ENCODE measurements at places on chromosomes 6 and 20. TPM values are rescaled to one million over a fixed set of nuclear protein-coding genes. Genes with fewer than 3 reads are reported as not detected.

- DNase-seq: peak; percentile 57
Measured at GRCh38 chr6:155850408-155850841, 394.8 kb upstream of the NOX3 start.

- peak; percentile 74 for DNase-seq
Measured at GRCh38 chr20:25195014-25195961, at the start of gene ENTPD6. Gene ENTPD6, plus strand, starts transcription at chr20:25195712. Its CDS starts 10,825 bp downstream, at chr20:25206537.

DNA sequence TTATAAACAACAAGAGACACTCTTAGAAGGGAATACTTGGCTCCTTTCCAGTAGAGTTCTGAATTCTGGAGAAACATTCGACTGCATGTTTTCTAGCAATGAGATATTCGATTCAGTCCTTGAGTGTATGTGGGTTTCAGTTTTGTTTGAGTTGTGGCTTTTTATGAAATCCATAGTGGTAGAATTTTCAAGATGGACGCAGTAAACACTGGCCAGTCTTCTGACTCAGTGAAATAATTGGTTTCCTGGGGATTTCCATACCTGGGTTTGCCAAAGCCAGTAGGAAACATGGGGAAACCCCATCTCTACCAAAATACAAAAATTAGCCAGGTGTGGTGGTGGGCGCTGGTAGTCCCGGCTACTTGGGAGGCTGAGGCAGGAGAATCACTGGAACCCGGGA lies 273.5 kb upstream of the PLCB4 start:
- no peak for DNase-seq

DNA sequence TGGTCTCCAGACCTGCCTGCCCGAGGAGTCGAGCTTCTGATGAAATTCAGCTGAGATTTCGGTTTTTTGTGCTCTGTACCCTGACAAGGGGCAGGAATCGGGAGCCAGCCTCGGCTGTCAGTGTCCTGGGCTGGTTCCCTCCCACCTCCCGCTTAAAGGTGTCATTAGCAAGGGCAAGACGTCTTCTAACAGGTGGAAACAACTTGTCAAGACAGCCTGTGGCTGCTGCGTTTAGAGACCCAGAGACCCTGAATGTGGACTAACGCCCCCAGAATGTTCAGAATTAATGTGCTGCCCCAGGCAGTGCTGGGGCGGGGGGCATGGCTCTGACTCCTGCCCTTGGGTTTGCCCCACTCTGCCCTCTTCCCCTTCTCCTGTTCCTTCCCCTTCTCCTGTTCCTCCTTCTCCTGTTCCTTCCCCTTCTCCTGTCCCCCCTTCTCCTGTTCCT lies 69.7 kb downstream of the PHACTR3 start:
- no peak for DNase-seq

DNA sequence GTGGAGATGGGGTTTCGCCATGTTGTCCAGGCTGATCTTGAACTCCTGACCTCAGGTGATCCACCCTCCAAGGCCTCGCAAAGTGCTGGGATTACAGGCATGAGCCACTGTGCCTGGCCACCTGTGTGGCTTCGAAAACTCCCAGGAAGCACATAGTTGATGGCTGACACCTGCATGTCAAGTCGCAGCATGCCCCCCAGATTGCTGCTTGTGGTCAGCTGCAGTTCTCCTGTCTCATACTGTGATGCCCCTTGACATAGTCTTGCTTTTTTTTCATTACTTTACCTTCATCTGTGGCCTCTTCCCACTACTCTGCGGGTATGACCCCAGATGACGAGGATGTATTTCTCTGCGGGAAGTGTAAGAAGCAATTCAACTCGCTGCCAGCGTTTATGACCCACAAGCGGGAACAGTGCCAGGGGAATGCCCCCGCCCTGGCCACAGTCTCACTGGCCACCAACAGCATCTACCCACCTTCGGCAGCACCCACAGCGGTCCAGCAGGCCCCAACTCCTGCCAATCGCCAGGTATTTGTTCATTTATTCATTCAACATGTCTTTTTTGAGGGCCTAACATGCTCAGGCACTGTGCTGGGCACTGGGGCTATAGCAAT lies 13.1 kb downstream of the ZNF341 start:
- no peak for DNase-seq

GRCh38 chr6:129749749-129750120 lies 39.8 kb upstream of the ARHGAP18 start:
- DNase-seq: peak; percentile 55

Gene BEND6
- total RNA-seq: 18.9 TPM
